Ascending aorta (tissue), 2 donors: ENCODE measurements at places on chromosomes 1 and 21. TPM values are rescaled to one million over a fixed set of nuclear protein-coding genes. Genes with fewer than 3 reads are reported as not detected.
A peak's percentile ranks its signal among the peaks of the same experiment; 100 is the strongest.

NBPF6 gene
- total RNA-seq, result not detected

LRRC7 gene
- total RNA-seq, result not detected

DNA sequence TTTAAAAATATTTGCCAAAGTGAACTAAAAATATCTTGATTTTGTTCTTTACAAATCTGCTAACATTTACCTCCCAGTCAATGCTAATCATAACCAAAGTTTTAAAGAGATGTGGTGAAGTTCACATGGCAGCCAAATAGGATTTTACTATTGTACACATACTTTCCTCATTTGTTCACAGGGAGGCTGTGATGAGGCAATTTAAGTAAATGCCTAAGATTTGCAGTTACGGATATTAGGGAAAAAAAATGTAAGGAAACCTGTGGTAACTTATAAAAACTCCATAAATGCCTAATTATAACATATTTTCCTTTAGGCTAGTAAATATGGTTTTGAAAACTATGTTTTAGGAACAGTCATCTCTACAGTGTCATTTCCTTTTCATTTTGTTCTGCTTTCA is 32.4 kb downstream of the RGS5 start:
- no peaks in the 10 kb centered on the region for H3K27me3 ChIP-seq
- peak overlapping the region; percentile 47 for H3K4me3 ChIP-seq
- H3K4me1 ChIP-seq, result no peaks in the 10 kb centered on the region
- H3K36me3 ChIP-seq, result peaks cover 2% of the 10 kb centered on the region
- DNase-seq, result no peak

DNA sequence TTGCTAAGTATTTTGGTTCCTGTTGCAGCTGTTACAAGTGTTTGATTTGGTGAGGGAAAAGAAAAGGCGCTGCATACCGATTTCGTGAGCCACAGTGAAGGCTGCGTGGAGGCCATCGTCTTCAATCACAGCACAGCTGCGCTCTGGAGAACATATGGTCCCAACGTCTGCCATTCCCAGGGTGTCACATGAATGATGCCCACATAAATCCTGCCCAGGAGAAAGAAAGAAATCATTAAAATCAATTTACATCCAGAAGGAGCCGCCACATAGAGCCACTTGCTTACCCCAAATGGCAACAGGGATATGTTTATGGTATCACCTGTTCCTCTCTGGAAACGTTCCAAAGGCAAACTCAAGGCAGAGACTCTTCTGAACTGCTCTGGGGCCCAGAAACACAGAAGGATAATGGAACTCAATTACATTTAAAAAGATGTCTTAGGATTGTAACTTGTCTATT is 12.2 kb downstream of the ADAMTS5 start:
- H3K4me3 ChIP-seq, result no peak overlapping the region
- DNase-seq, result no peak
- no peaks in the 10 kb centered on the region for H3K4me1 ChIP-seq
- H3K27me3 ChIP-seq, result no peaks in the 10 kb centered on the region
- H3K36me3 ChIP-seq, result no peaks in the 10 kb centered on the region
